Amniotic stem cell (primary cell): ENCODE measurements at places on chromosomes 7 and 10.

- DNase-seq = no peak
Observed at GRCh38 chr10:27169849-27170248, 14.7 kb downstream of the MASTL start.

- no peak for DNase-seq
Observed at GRCh38 chr7:5303591-5304505, 21.1 kb downstream of the SLC29A4 start.

- DNase-seq = no peak
Observed at GRCh38 chr7:69190763-69191162, 407.5 kb upstream of the AUTS2 start.

GRCh38 chr7:30424506-30424905 lies 54.1 kb downstream of the NOD1 start:
- DNase-seq = no peak

DNA sequence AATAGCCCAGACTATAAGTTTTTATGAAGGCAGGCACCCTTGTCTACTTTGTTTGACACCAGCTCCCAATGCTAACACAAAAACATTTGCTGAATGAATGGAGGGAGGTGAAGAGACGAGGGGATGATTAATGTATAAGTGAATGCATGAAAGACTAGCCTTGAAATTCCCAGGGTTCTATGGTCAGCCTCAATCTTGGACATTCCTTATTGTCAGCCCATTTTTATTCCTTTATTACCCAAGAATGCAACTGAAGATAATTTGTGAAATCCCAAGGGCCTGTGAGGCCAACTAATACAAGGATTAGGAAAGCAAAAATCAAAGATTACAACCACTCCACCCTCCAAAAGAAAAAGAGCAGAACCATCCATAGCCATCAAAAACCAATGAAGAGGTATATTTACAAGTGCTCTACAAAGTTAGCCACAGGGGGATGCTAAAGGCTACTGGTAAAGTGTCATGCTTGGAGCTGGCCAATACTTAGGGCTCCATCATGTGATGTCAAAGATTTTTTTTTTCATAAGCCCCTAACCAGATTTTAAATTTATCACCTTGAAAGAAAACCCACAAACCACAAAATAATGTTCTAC lies 40.0 kb upstream of the ASAH2 start:
- DNase-seq = no peak

- no peak for DNase-seq
Observed at GRCh38 chr7:140683657-140684056, 10.9 kb downstream of the ADCK2 start.

GRCh38 chr7:30842542-30843451 lies 68.9 kb upstream of the AQP1 start:
- no peak for DNase-seq

DNA sequence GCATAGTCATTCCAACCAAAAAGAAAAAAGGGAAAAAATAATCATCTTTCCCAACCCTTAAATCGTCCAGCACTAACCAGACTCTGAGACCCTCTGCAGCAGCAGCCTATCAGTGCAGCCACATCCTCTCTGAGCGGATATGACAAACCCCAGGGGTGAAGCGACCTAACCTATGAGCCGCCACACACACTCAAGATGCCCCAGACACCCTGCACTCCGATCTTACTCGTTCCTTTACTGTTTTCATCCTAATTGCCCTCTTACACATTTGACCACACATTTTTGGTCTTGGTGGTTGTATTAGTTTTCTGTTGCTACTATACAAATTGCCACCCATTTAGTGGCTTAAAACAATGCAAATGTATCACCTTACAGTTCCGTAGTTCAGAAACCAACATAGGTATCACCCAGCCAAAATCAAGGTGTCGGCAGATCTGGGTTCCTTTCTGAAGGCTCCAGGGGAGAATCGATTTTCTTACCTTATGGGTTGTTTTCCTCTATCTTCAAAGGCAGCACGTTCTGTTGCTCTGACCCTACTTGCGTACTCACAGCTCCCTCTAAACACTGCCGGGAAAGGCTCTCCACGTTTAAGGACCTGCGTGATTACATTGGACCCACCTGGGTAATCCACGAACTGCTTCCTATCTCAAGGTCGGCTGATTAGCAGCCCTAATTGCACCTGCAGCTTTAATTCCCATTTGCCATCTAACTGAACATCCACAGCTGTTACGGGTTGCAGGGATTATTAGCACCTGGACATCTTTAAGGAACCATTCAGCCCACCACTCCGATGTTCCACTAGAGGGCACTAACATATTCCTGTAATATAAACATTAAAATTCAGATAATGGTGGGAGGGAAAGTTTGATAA lies 37.3 kb upstream of the PRSS1 start:
- DNase-seq = no peak

DNA sequence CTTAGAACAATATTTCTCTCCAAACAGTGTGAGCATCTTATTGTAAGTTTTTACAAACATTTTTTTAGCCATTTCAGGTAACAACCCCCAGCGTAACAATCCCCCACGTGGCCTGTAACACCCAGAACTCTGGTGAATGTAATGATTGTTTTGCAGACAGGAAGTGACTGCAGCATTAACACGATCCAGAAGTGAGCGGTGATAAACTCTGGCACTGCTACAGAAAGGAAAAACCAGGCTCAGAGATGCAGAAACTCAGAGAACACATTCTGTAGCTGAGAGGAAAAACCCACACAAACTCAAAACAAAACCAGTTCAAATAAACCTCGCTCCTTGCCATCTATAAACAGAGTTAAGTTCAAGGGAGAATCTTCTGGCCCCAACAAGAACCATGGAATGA lies 285.7 kb downstream of the FGFR2 start:
- DNase-seq = no peak

- no peak for DNase-seq
Observed at GRCh38 chr10:91592266-91592975, 40.5 kb downstream of the PPP1R3C start.

- DNase-seq = no peak
Observed at GRCh38 chr7:127226685-127227374, 25.9 kb downstream of the GRM8 start.

GRCh38 chr7:18289788-18290187 lies 205.8 kb upstream of the HDAC9 start:
- no peak for DNase-seq

- no peak for DNase-seq
Observed at GRCh38 chr7:143467724-143468123, 9.9 kb upstream of the TAS2R41 start.

DNA sequence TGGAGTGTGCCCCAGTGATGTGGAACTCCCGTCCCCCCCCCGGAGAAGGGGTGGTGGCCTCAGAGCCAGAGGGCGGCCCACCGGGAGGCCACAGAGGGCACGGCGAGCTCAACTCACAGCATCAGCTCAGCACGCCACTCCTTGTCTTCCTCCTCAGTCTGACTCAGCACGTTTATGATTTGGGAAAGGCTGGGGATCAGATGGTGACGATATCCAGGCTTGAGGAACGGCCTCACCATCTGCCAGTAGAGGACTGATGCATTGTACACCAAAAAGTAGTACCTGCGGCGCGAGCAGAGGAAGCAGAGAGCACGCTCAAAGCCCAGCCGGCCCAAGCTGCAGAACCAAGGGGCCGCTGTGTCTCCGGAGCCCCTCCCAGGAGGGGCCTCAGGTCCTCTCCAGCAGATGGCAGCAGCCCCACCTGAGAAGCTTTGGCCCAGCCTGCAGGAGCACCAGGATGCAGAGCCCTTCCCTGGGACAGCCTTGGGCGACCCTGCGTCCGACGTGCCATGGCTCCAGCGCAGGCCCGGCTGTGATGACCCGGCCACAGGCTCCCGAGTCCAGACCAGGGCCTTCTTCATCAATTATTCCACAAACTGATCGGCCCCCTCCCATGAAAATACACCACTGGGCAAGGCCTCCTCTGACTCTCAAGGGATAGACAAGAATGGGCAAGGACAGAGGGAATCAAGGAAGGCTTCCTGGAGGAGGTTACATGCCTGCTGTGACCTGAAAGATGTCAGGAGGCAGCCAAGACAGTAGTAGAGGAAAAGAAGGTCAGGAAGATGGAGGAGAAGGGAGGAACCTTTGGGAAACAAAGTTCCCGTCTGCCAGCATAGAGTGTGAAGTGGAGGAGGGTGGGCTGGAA lies 3.7 kb downstream of the CFAP46 start:
- no peak for DNase-seq

DNA sequence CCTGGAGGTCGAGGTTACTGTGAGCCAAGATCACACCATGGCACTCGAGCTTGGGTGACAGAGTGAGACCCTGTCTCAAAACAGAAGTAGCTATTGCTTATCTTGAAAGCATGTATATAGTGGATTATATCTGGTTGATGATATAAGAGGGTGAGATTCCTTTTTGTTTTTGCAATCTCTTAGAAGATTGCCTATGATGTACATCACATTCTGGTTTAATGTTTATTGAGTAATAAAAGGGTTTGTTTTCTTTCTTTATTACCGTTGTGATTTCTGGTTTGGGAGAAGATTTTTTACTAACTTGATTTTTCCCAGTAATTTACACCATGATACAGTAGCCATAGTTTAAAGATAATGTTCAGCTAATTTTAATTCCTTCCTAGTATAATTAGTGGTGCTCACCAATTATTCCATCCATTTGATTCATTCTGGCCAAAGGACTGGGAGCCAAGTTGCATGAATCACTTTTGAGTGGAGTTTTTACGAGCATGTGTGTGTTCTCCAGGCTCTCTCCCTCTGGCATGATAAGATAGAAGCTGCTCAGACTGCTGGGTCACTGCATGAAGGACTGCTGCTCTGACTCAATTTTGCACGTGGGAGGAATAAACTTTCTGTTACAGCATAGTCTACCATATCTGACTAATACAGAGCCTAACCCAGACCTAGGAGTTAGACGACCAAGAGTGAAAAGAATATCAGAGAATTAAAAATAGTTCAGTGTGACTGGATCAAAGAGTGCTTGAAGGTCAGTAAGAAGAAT lies 13.5 kb upstream of the TSPAN13 start:
- peak; percentile 19 for DNase-seq

GRCh38 chr10:34745244-34745643 lies 69.9 kb downstream of the PARD3 start:
- DNase-seq = no peak

GRCh38 chr10:74150204-74150989 lies at the start of gene AP3M1:
Gene AP3M1 (minus strand): TSS chr10:74150828. CDS start chr10:74138379, 12,449 bp downstream.
- DNase-seq = peak; percentile 80

DNA sequence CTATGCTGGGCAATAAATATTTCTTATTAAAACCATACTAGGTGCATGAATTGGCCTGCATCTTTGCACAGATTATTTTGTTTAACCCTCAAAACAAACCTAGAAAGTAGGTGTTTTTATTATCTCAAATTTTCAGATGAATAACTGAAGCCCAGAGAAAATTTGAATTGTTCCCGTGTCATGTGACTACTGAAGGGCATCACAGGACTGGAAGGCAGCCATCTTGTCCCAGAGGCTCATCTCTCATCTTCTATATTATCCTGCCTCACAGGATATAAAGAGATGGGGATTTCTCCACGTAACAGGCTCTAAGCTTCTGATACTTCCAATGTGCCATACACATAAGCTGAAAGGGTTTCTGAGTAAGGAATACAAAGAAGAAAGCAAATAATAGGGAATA lies 84.0 kb upstream of the ODAD2 start:
- DNase-seq = no peak

- no peak for DNase-seq
Observed at GRCh38 chr10:29756451-29756850, 121.7 kb upstream of the SVIL start.

DNA sequence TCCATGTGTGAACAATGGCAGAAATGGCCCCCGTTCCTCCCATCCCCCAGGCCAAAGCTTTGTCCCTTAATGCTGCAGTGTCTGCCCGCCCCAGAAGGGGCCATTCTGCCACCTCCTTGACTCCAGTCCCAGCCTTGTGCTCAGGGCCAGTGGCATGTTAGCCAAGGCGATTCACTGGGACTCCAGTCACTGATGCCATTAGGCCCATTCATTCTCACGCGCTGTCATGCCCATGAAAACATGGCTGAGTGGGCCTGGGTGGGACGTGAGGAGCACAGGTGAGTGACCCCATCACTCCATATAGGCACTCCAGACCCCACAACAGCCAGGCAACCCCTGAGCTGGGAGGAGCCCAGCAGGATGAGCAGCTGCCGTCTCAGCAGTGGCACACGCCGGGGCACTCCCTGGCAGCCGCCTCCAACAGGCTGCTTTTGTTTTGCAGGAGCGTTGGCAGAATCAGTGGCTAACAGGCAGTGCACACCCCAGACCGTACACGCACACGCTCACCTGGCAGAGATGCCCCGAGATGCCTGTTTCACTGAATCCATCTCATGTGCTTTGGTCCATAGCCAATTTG lies 79.5 kb downstream of the TCERG1L start:
- no peak for DNase-seq

GRCh38 chr10:132713421-132714095 lies 72.4 kb downstream of the NKX6-2 start:
- DNase-seq = no peak

GRCh38 chr7:117138981-117139380 lies 183.9 kb downstream of the WNT2 start:
- DNase-seq = no peak

DNA sequence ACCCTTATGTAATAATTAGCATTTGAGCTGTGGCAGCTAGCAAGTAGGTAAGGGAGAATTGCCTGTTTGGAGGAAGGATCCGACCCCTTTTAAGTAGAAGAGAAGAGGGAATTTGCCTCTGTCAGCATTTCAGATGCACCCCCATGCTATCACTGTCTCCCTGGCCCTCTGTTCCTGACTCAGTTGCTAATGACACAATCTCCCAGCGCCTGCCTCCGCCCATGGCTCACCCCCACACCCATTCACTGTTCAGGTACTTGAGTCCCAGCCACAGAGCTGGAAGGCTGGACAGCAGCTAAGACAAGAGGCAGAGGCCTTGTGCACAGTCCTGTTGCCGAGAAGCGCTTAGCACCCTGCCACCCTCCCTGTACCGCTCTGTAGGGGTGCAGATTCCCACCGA lies 512.3 kb upstream of the GALNT17 start:
- DNase-seq = no peak

DNA sequence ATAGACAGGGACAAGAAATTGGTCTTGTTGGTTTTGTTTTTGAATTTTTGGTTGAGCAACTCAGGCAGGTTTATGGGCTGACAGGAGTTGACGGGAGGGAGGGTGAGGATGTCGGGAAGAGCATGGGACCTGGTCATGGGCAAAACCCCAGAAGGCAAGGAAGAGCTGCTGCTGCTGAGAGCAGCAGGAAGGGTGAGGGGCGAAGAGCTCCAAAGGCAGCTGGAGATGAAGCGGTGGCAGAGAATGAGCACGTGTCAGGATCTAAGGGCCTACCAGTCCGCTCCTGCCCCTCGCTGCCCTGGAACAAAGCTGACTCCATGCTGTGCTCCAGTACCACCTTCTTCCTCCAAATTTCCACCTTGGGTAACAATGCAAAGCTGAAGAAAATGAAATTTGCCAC lies 84.3 kb downstream of the ARHGAP22 start:
- DNase-seq = no peak

- no peak for DNase-seq
Observed at GRCh38 chr10:120634659-120635058, 177.6 kb downstream of the PLPP4 start.

DNA sequence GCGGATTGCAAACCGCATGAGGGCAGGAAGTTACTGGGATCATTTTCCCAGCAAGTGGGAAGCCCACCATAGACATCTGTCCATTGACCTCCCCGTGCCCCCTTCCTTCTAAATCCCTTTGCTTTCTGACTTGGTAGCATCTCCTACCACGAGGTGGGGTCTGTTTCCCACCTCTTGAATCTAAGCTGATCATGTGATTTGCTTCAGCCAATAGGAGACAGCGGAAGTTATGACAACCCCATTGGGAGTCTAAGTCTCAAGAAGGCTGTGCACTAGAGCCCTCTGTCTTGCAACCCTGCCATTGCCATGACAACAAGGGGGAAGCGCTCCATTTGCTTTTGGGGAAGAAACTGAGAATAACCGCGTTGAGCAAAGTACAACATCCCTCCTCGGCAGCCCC lies 39.2 kb upstream of the CARD11 start:
- no peak for DNase-seq

GRCh38 chr7:82998436-82998835 lies 164.2 kb downstream of the PCLO start:
- DNase-seq = no peak
